ENCODE measurements at places on chromosomes 12 and 14.

DNA sequence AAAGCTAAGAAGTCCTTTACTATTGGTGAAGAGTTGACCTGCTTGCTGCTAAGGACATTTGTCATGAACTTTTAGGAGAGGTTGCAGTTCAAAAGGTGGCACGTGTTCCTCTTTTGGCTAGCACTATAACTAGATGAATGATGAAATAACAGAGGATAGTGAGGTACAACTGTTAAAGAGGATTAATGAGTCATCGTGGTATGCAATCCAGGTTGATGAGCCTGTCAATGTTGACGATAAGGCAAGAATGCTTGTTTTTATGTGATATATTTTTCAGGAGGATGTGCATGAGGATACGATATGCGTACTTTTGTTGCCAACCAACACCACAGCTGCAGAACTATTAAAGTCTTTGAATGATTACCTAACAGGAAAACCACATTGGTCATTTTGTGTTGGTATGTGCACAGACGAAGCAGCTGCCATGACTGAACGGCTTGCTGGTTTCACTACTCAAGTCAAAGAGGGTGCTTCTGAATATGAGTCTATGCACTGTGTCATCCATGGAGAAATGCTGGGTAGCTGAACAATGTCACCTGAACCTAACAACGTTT is 10.6 kb downstream of the CEP128 start:
- DNase-seq = peak; percentile 73

- no peak for DNase-seq
Observed at GRCh38 chr14:74562515-74563232, 49.4 kb downstream of the LTBP2 start.

DNA sequence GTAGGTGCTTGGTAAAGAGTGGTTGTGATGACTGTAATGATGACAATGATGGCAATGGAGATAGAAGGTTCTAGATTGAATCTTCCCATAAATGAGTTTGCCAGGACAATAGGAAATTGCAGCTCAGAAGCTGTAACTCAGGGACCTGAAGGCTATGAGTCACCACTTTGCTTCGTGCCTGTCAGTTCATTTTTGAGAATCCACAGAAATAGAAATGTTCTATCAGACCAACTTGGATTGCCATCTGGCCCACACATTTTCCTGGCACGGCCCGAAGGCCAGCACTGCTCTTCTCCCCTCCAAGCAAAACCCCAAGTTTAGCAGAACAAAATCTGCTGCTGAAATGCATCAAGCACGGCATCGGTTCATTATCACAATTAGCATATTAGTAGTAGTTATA is 1127.0 kb downstream of the BCL11B start:
- DNase-seq = no peak

GRCh38 chr14:38224338-38224737 is 16.6 kb downstream of the SSTR1 start:
- DNase-seq = no peak

GRCh38 chr12:67357376-67358125 is 88.4 kb downstream of the CAND1 start:
- DNase-seq = no peak

DNA sequence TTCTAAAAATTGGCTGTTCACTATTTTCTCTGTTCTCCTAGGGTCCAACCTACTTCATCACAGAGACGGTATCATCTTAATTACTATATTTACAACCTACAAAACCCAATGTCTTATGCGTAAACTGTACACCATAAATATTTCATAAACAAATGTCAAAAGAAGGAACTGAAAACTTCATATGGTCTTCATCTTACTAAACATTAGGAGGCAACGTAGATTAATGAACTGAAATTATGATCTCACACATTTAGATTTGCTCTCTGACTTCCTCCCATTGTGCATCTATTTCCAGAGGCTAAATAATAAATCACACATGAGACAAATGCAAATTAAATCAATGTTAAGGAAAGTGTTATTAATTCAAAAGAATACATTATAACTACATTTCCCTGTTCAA is 1850.6 kb upstream of the SEL1L start:
- no peak for DNase-seq

- no peak for DNase-seq
Observed at GRCh38 chr12:21439347-21439746, 1.9 kb downstream of the PYROXD1 start.

GRCh38 chr14:63662776-63663175 is 21.1 kb upstream of the WDR89 start:
- no peak for DNase-seq

GRCh38 chr12:105769486-105769885 is 369.3 kb downstream of the NUAK1 start:
- DNase-seq = no peak

DNA sequence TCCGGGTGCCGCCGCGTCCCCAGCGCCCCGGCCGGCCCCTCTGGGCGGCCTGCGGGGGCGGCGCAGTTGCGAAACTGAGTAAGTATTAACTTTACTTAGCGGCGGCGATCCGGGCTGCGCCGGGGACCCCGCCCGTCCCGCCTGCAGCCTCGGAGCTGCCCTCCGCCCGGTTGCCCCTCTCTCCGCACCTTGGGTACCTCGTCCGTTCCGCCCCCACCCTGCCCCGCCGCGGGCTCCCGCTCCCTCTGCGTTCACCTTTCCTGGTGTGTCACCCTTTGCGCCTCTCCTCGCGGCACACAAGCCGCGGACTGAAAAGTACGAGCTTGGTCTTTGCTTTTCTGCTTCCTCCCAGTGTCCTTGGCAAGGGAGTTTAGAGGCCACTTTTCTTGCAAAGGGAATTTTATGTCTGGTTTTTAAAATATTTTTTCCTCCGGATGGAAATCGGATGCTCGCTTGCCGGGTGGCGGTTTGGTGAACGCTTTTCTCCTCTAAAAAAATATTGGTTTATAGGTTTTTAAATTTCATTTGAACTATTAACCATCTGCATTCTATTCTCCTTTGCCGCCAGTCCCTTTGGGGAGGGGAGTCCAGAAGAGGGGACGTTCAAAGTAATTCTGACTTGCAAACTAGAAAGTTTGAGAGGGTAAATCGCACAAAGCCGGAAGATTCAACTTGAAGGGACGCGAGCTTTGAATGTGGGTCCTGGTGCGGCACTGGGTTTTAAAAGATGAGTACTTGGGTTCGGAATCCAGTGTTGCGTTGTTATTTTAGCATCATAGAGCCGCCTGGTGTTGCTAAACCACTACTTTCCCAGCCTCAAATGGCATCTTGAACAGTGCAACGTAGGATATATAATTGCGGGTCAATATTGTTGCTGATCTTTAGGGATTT is 834 bp downstream of the RASSF8 start:
- DNase-seq = no peak

DNA sequence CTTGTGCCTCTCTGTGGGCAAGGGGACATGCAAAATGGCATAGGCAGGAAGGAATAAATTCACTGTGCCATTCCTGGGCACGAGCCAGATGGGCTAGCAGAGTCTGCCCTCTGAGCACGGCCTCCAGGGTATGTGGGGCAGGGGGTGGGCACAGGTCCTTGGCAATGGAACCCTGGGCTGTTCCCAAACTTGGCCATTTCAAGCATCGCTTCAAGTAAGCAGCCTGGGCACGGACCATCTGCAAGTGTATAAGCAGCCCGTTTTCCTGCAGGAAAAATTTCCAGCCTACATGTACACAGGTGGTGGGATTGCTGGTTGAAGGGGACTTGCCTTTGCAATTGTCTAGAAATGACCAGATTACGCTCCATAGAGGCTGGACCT is 40.3 kb downstream of the CCDC85C start:
- no peak for DNase-seq

DNA sequence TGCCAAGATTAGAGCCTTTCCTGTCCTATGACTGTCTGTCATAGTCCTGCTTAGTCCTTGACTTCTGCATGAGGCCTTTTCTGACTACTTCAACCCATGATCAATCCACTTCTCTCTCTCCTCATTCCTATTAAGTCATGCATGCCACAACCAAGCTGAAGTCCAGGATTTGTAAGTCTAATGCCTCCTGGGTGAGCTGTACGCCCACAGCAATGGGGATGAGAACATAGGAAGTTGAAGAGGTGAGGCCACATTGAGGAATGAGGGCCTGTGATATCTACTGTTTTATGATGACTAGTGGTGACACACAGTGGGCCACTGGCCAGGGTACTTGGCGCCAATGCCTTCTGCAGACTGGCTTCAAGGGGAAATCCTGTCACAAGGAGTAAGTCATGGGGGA is 994.1 kb upstream of the TMEM132C start:
- no peak for DNase-seq

DNA sequence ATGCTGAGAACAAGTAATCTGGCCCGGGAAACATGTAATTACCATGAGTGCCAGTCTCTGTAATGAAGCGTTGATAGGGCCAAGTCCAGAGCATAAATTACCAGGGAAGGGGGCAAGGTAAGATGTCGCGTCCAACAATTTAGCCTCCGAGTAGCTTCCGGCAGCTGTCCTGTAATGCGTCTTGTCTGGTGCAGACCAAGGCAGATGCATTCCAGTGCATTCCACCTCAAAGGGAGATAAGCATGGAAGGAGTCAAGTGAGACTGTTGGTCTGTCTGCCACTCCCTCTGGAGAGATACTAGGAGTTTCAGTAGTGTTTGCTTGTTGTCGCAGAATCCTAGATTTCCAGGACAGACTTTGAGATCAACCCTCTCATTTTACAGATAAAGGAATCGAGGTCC is 218.3 kb downstream of the AACS start:
- no peak for DNase-seq

DNA sequence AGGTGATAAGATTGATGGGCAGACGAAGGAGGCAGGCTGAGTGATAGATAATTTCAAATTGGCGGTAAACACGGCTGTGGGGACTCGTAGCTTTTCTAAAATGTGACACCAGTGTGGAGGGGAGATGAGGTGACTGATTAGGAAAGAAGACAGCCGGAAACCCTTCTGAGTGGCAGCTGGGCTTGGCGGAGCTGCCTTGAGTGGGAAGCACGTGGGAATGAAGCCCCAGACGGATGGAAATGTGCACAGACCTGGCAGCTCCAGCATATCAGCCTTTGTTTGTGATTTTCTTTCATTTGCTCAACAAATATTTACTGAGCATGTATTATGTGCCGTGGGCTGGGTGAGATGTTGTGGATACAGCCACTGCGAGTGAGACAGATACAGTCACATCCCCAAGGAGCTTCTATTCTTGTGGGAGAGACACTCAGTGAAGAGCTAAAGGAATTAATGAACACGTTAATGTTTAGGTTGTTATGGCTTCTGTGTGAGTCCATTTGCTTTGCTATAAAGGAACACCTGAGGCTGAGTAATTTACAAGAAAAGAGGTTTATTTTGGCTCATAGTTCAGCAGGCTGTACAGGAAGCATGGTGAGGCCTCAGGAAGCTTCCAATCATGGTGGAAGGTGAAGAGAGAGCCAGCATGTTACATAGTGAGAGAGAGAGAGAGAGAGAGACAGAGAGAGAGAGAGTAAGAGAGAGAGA is 65.5 kb upstream of the LHX5 start:
- no peak for DNase-seq

DNA sequence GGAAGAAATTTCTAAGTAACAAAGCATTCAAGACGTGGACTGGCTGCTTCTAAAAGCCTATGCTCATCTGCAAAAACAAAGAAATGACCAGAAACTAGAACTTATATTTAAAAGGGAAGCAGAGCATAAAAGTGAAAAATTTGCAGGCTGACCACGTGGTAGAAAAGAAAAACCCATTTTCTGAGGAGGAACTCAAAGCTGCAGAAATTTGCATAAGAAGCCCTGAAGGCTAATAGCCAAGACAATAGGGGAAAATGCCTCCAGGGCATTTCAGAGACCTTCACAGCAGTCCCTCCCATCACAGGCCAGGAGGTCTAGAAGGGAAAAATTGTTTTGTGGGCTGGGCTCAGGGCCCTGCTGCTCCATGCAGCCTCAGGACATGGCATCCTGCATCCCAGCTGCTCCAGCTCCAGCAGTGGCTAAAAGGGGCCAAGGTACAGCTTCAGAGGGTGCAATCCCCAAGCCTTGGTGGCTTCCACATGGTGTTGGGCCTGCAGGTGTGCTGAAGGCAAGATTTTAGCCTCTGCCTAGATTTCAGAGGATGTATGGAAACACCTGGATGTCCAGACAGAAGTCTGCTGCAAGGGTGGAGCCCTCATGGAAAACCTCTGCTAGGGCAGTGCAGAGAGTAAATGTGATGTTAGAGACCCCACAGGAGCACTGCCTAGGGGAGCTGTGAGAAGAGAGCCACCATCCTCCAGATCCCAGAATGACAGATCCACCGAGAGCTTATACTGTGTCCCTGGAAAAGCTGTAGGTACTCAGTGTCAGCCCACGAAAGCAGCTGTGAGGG is 55.5 kb downstream of the CHGA start:
- DNase-seq = no peak

DNA sequence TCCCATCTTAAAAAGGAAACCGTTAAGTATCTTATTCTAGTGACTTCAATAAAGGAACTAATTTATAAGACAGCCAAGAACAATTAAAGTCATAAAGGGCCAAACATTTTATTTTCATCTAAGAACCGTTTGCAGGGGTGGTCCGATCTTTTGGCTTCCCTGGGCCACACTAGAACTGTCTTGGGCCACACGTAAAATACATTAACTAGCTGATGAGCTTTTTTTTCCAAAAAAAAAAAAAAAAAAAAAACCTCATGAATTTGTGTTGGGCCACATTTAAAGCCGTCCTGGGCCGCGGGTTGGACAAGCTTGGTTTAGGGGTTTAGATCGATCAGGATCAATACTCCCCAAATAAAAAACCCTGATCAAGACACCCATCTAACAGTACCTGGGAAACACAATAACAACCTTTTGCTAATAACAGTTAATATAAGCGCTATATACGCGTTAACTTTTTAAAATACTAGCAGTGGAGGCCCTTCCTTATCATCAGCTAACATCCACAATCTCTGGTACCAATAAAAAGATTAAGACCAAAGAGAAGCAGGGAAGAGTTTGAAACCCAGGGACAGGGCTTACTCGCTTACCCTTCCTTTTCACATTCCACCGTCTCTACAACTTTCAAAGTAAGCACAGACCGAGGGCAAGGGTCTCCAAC is 1.1 kb downstream of the NAP1L1 start:
- no peak for DNase-seq

DNA sequence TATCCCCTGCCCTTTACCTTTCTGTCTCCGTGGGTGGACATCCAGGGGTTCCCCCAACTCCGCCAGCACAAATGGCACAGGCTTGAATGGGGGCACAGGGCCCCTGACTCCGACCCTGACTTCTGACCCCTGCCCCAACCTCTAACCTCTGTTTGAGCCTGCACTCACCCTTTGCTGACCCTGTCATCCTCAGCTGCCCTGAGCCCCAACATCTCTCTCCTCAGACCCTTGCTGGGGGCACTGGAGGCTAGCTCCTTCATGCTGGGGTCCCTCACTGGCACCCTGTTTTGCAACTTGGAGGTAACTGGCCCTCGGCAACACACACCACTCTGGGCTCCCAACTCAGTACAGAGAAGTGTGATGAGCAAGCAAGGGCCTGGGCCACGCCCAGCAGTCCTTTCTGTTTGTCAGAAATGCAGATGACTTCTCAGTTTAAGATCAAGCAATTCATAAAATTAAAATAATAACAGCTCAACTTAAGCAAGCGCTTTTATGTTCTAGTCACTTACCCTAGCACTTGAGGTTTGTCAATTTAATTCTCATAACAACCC is 2.1 kb downstream of the IFI27 start:
- DNase-seq = no peak

GRCh38 chr12:108581311-108582227 is 16.3 kb downstream of the TMEM119 start:
- no peak for DNase-seq

All from CD4-positive, alpha-beta T cell treated with Interleukin-2 at 100 ng/mL for 4 hours (primary cell).